ENCODE measurements at places on chromosomes 1 and 21.

- DNase-seq: no peak
Measured at GRCh38 chr1:115299266-115299665, 38.8 kb downstream of the NGF start.

- DNase-seq: peak; percentile 70
Measured at GRCh38 chr1:228101994-228102790, 933 bp downstream of the C1orf35 start.

DNA sequence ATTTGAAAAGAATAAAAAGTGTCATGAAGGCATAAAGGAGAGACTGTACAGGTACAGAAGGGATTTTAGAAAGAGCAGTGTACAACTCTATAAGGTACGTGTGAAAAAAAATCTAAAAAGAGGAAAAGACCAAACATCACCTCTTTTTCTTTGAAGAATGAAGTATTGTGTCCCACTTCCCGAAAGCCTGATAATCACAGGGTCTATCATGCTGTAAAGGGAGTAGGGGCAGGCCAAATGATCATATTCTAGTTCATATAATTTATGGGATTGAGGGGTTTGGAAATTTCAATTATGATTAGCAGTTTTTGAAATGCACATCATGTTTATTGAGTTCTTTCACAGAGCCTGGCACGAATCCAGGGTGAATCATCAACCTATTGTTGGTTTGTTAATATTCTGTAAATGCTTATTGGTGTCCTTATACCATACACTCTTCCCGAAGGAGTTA is 910 bp upstream of the RERE start:
- DNase-seq: no peak

- DNase-seq: peak; percentile 57
Measured at GRCh38 chr1:225474986-225475820, 47.4 kb upstream of the LBR start.

DNA sequence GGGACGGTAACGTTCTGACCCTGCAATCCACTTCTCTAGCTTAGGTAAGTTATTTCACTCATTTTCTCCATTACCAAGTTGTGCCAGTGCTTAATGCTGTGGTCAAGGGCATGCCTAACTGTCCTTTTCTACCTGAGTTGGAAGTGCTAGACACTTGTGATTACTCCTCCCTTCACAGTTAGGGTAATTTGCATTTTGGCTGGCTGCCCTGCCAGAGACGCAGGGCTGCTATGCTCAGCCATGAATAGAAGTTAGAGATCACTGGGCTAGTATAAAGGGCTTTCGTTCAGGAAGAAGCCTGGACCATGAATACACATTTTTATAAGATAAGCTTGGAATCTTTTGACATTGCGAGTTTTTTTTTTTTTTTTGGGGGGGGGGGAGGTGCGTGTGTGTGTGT is 633.2 kb upstream of the NEGR1 start:
- no peak for DNase-seq

DNA sequence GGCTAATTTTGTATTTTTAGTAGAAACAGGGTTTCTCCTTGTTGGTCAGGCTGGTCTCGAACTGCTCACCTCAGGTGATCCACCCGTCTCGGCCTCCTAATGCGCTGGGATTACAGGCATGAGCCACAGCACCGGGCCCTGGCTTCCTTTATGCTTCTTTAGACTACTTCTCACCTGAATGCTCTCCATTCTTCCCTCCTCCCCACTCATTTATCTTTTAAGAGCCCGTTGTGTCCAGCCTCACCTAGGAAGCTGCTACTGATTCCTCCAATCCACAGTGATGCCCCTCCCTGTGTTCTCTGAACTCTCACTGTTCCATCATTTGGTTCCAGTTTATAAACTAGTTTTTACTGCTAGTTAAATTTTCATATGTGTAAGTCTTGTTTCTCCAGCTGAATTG is 44.9 kb upstream of the NR5A2 start:
- no peak for DNase-seq

DNA sequence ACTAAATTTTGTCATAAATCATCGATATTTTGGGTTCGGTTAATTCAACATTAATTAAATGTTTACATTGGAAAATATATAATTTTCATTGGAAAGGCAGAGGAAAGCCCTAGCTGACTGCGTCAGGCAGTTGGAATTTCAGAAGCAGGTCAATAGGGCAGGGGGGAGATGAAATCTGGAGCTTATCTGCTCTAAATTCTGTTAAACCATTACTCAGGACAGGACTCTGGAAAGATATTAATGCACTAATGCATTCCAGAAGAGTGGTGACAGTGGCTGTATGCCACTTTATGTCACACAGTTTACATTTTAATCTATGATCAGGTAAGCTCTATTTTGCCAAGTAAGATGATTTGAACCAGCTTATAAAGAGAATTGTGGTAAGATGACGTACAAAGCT is 153.0 kb upstream of the B3GALT2 start:
- no peak for DNase-seq

GRCh38 chr1:190328361-190328760 is 149.3 kb downstream of the BRINP3 start:
- no peak for DNase-seq

DNA sequence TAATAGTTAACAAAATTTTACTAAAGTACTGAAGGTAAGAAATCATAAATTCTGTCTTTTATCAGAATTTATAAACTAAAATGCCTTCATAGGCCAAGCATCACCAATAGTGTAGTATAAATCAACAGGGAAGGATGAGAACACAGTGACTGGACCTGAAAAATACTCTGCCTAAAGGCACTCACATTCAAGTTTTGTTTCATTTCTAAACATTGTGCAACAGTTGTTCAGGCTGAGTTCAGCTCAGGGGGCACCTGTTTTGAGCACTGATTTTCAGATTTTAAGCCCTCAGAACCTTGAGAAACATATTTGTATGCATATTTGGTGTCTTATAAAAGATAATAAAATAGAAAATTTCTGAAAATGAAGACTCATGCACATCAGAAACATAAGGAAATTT is 12.4 kb downstream of the ACBD6 start:
- no peak for DNase-seq

- DNase-seq: no peak
Measured at GRCh38 chr1:241007668-241008067, 349.3 kb downstream of the RGS7 start.

- no peak for DNase-seq
Measured at GRCh38 chr1:42541104-42541503, 78.0 kb downstream of the CCDC30 start.

GRCh38 chr1:49597436-49597835 is 426.3 kb downstream of the AGBL4 start:
- no peak for DNase-seq

GRCh38 chr1:170225781-170226530 is 80.2 kb downstream of the NTMT2 start:
- DNase-seq: no peak

DNA sequence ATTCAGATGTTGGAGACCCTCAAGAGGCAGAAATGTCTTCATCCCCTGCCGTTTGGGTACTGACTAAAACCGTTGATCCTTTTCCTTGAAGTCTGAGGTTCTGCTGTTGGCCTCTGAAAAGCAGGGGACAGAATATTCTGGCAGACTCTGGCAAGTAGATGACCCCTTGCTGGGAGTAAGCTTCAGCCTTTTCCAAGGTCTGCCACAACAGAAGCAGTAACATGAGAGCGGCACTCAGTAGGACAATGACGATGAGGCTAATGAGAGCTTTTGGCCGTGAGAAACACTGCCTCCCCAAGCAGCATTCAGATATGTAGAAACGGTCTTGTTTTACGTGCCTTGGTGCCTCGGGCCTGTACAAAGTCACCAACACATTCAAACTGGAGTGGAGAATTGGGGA is 143.7 kb downstream of the ST6GALNAC5 start:
- DNase-seq: no peak

DNA sequence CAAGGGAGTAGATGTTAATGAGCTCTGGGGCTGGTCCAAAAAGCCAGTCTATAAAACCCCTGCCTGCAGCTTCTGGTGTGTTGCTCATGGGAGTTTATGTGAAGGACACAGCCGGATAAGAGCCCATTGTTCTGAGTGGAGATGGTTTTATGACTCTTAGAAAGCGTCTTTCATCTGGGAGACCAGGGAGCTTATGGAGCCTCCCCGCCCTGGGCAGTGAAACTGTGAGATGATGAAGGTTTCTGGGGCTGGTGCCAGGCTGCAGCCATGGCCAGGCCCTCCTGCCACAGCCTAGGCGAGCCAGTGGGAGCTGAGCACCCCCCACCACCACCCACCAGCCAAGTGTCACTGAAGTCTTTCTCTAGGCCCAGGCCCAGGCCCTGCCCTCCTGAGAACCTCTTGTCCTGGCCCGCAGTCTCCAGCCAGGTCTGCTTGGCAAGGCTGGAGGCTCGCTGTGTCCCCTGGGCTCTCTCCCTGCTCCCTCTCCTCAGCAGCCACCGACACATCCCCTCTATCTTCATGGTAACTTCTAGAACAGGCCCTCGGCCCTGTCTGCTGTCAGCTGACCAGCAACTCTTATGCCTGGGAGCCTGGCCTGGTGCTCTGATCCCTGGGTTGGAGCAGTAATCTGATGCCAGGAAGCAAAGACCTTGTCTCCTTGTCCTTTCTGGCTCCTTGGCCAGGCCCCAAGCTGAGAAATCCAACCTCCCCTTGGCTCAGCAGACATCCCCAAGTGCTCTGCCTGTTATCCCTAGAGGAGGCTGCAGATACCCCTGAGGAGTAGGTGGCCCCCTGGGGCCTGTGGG is 7.6 kb upstream of the ARHGEF10L start:
- no peak for DNase-seq

DNA sequence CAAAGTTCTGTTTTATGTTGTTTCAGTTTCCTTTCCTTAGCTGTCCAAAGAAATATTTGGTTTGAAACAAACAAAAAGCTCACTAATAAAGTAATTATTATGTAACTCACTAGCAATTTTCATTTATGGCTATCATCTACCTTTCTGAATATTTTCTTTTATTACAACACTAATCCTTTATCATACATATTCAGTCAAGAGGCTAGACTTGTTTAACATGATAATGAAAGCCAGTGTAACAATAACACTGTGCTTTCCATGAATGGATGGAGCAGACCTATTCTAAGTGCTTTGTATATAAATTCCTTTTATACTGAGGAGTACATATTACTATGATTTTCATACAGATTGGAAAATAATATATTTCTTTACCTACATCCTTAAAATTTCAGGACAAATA is 972.8 kb upstream of the ADGRL4 start:
- DNase-seq: no peak
